Right hindlimb (tissue), 1 donor: ENCODE measurements at places on chromosomes 2 and 18.
A peak's percentile ranks its signal among the peaks of the same experiment; 100 is the strongest.

- peak; percentile 66 for DNase-seq
Measured at GRCh38 chr2:230865766-230866755, 1.3 kb downstream of the ITM2C start.

DNA sequence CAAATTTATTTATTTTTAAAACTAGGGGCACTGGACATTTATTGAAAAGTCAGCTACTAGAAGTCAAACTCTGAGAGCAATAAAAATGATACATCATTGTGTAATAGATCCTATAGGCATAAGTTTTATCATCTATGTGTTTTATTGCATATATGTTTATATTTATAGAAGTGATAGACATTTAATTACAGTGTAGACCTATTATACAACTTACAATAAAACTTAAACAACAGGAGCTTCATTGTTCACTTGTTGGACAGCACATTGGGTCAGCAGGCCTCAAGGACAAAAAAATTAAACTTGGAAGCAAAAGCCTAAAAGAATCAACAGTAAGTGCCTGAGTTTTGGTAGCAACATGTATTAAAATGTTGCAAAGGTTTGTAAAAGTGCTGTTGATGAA, 15.0 kb upstream of the ACTR2 start:
- DNase-seq = no peak

DNA sequence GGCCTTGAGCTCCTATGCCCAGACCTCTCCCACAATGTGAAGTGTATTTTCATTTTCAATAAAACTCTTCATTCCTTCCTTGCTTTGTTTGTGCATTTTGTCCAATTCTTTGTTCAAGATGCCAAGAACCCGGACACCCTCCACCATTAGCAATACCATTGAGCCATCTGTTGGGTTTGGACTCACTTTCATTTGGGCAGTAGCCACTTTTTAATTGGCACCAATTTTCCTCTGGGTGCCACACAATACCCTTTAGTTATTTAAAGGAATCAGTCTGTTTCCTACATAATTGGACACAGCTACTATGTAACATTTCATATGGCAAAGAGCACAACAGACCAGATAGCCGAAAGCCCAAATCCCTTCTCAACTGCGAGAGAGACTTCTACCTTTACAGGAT, 22.5 kb upstream of the SLC35G4 start:
- no peak for DNase-seq

DNA sequence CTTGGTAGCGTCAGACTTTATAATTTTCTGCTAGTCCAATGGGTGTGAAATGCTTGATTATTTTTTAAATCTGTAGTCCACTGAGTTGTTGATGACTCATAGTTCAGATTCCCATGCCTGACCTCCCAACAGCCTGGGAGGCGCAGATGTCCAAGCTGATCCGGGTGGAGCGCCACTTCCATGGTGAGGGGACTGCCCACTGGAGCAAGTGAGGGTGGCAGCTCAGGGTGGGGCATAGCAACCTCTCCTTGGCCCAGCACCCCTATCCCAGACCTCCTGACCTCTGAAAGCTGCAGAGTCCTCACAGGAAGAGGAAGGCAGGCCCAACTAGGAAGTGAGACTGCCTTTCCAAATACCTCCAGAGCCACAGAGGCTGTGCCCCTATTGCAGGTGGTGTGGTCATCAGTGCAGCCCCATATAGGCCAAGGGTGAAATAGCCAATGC, 4.4 kb downstream of the MAL start:
- DNase-seq = no peak

DNA sequence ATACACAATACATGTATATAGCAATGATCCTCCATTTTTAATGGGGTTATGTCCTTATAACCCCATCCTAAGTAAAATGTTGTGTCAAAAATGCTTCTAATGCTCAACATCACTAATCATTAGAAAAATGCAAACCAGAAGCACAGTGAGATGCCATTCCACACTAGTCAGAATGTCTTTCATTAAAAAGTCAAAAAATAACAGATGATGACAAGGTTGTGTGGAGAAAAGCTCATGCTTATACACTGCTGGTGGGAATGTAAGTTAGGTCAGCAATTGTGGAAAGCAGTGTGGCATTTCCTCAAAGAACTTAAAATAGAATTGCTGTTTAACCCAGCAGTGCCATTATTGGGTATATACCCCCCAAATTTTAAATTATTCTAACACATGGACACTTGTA, 654.9 kb upstream of the CNTNAP5 start:
- DNase-seq = no peak

GRCh38 chr18:59109375-59109774, 30.3 kb upstream of the SEC11C start:
- DNase-seq = peak; percentile 40

DNA sequence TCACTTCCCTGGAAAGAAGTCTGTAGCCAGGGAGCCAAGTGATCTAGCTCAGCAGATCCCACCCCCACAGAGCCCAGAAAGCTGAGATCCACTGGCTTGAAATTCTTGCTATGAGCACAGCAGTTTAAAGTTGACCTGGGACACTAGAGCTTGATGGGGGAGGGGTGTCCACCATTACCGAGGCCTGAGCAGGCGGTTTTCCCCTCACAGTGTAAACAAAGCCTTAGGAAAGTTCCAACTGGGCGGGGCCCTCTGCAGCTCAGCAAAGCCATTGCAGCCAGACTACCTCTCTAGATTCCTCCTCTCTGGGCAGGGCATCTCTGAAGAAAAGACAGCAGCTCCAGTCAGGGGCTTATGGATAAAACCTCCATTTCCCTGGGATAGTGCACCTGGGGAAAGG, 887.2 kb upstream of the LRATD1 start:
- no peak for DNase-seq

DNA sequence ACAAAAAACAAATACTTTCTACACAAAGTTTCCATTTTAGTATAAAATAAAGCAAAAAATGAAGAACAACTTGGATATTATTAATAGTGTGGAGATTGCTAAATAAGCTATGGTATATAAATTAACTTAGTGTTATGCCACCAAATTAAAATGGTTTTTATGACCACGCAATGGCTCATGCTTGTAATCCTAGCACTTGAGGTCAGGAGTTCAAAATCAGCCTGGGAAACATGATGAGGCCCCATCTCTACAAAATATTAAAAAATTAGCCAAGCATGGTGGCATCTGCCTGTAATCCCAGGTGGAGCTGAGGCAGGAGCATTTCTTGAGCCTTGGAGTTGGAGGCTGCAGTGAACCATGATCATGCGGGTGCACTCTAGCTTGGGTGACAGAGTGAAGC, 108.8 kb downstream of the SH3RF3 start:
- DNase-seq = no peak

DNA sequence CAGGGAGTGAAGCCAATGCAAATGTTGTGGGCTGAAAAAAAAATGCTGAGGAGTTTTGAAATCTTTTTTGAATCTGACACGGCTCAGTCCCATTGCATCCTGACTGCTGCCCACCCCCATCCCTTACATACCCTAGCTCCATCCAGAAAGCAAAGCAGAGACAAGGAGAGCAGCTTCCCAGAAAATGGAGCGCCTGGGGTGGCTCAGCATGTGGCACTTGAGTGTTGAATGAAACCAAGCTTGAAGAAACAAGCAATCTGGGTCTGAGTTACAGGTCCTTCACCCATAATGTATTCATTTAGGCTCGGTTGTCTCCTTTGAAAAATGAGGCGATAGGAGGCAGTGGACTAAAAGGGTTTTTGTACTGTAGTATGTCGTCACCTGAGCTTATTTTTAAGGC, 244.2 kb upstream of the ACVR2A start:
- no peak for DNase-seq

DNA sequence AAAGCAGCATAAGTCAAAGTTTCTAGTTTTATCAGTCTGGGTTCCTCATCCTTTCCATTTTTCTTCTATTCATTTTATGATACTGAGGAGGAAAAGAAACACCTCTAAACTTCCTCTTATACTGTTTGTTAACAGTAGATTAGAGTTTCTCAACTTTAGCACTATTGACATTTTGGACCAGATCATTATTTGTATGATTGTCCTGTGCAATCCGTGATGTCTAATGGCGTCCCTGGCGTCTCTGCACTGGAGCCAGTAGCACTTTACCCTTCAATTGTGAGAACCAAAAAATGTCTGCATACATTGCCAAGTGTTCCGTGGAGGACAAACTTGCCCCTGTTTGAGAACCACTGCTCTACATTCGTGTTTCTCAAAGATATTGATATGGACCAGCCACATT, 25.2 kb downstream of the PTPN4 start:
- DNase-seq = no peak

DNA sequence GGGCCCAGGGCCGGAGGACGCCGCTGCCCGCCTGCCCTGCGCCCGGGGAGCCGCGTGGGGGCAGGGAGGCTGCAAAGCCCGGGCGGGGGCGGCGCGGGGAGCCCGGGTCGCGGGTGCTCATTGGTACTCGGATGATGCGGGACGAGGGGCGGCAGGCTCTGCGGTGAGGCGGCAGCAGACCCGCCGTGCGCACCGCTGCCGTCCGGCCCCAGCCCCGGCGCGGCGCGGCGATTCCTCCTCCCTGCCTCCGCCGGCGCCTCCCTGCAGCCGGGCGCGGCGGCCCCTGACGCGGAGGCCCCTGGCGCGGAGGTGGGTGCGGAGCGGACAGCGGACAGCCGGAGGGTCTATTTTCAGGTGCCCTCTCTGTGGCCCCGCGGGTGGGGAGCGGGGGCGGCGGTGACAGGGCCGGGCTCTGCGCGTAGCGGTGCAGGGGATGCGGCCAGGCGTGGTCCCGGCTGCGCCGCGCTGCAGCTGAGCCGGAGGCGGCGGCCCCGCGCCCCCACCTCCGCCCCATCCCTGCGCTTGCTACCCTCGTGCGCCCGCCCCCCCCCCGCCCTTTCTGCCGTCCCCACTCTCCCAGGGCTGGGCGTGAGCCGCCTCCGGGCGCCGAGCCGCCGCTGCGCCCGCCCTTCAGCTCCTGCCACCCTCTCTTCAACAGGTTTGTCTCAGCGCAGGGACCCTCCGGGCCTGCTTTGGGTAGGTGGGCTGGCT, 640 bp downstream of the SPTBN1 start:
- peak; percentile 72 for DNase-seq

GRCh38 chr2:33573657-33574056, 25.4 kb downstream of the FAM98A start:
- DNase-seq = no peak

GRCh38 chr18:518081-518480, 17.6 kb upstream of the COLEC12 start:
- DNase-seq = no peak

- no peak for DNase-seq
Measured at GRCh38 chr2:55779459-55780421, 86.1 kb upstream of the PNPT1 start.

GRCh38 chr2:10022445-10022844, 20.9 kb upstream of the KLF11 start:
- DNase-seq = no peak

DNA sequence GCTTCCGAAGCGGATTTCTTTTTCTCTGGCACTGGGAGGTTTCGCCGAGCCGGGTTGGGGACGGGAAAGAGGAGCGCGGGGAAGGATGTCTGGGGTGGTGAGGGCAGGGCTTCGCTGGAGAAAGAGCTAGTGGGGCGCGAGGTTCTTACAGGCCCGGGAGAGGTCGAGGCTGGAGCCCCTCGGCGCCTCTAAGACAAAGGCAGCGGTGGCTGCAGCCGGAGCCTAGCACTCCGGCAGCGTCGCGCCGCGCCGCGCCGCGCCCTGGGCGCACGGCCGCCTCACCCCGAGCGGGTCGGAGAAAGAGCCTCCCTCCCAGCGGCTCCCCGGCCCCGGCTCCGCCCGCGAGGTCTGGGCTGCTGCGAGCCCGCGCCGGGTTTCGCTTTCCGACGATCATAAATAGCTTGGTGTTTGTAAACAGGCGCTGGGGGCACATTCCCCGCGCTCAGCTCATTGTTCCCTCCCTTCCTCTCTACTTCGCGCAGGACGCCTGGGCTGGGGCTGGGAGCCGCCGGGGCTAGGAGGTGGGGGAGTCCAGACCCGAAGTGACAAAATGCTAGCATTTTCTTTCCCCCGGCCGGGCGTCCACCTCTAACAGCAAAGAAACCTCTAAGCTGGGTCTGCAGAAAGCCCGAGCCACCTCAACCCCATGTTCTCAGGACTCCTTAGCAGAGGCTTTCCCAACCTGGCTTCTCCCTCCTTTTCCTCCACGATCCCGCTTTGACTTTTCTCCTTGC, 813 bp upstream of the MEIS1 start:
- DNase-seq = peak; percentile 81

DNA sequence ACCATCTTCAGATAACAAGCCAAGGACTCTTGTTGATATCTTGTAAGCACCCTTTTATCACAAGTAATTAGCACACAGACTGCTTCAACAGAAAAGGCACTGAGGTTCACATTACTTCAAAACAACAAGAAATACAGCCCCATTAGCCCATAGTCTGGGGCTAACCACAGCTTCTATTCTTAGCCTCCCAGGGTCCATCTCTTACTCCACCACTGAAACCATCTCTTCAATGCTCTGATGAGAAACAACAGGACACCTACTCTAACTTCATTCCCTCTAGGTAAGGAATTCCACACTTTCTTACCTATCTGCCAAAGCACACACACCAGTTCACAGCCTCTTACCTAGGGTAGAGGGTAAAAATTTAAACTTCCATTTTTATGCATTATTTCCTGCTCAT, 26.4 kb upstream of the CYTIP start:
- DNase-seq = no peak

- DNase-seq = no peak
Measured at GRCh38 chr18:30175621-30176225, 866.8 kb downstream of the DSC3 start.

DNA sequence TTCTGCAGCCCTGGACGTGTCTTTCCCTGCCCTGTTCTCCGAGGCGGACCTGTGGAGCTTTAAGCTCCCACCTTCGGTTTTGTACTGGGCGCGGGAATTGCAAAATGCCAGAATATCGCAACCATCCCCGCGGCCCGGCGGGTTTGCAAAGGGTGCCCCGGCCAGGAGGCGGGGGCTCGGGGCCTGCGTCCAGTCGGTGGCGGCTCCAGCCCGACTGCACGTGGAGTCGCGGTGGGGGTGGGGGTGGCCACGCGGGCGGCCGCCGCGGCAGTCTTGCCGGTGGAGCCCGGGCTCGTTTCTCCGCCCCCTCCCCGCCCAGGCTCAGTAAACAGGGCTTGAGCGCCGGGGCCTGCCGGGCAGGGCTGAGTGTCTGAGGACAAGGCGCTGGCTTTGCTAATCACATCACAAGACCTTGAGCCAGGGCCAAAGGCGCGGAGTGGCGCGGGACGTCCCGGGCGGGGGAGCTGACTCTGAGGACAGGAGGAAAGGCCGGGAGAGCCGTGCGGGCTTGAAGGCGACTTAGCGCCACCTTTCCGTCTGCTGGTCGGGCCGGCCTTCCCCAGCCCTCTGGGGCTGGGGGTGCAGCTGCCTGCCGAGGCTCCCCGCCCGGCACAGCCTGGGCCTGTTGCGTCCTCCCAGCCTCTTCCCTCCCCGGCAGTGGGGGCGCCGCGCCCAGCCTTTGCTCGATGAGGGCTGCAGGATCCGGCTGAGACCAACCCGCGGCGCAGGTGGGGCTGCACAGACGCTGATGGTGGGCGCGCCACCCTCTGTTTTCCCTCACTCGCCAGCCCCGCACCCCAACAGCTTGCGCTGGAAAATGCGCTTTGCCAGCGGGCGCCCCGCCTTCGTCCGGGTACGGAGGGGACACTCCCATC, 786 bp upstream of the ZFP36L2 start:
- peak; percentile 91 for DNase-seq
